ENCODE measurements at places on chromosomes 16 and 17.
A peak's percentile ranks its signal among the peaks of the same experiment; 100 is the strongest.

GRCh38 chr17:36938566-36939051, 1.3 kb downstream of the LHX1 start:
- DNase-seq = no peak

GRCh38 chr16:72876981-72877373, 171.0 kb downstream of the ZFHX3 start:
- no peak for DNase-seq

DNA sequence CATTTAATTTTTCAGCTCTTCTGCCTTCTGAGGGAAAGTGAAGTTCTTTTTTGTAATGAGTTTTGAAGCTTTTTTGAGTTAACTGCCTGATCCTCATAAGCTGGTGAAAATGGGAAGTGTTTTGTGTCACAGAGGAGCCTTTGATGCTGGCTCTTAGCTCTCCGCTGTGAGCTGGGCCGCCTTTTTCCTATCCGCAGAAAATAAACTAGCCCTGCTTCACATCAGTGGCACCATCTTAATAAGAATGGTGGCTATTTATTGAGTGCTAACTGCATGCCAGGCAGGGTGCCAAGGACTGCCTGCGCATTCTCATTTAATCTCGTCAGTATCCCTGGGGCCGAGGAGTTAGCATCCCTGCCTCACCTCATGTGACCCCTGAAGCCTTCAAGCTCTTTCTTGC, 309.0 kb downstream of the CPPED1 start:
- no peak for DNase-seq

DNA sequence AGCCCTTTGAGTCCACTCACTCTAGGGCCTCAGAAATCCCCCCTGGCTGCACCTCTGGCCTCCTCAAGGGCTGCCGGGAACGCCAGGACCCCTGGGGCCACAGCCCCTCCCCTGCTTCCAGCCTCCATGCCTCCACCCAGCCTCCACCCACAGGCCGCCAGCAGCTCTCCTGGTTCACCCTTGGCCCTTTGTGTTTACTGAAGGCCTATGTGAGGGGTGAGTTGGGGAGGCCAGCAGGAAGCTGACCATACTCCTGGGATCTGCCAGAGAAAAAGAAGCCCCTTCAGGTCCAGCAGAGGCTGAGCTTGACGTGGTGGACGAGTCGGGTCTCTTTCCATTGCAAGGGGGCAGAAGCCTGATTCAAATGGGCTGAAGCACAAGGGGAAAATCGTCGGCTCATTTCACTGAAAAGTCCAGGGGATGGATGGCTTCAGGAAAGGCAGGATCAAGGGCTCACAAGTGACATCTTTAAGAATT, 18.3 kb upstream of the ATP2A3 start:
- no peak for DNase-seq

- no peak for DNase-seq
Measured at GRCh38 chr17:28533091-28533807, 19.2 kb downstream of the UNC119 start.

DNA sequence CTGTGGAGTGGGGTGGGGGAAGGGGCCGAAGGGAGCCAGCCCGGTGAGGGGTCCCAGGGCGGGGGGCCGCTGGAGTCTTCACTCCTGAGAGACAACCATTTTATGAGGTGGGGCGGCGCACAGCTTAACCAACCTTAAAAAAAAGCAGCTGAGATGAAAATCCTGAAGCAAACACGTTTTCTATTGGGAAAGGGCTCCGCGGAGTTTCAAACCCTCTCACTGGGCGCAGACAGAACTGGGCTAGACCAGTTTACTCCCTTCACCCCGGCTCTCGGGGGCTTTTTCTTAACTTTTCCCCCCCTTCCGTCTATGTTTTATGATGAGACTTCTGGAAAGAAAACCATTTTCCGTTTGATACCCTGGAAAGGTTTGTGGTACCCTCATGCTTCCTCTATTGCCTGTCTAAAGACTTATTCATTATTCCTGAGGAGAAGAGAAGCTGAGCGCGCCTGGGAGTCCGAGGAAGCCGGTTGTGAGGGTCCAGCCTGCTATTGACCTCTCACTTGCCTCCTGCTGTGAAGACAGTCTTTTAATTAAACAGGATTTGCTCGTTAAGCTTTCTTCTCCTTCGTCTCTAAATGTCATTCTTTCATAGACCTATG, 482 bp upstream of the SSH2 start:
- no peak for DNase-seq

DNA sequence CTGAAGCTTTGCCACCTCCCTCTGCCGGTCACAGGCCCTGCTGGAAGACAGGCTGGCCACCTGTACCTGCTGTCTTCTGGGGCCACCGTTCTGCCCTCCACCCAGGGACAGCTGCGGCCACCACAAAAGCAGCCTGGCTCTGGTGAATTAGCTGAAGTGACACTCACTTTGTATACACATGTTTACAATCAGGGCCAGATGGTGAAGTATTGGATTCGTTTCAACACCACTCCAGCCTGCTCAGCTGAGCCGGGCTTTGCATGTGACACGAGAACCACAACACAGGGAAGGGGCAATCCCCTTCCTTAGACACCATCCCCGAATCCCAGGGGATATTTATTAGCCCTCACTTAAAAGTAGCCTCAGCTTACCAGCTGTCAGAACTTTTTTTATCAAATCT, 191.5 kb upstream of the RPL38 start:
- no peak for DNase-seq

DNA sequence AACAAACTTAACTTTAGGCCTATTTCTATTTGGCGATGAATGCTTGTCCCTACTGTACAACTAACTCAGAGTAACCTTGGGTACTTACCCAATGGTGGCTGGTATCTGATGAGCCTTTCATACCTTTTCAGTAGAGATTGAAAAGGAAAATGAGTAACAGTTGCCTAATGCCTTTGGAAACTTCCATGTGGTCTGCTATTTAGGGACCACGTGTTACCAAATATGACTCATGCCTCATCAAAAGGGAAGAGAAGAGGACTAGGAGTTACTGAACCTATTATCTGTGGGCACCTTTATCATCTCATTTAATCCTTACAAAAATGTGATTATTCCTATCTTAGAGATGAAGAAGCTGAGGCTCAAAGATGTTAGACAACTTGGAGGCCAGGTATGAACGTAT, 8.1 kb downstream of the MYOCD start:
- DNase-seq = no peak

DNA sequence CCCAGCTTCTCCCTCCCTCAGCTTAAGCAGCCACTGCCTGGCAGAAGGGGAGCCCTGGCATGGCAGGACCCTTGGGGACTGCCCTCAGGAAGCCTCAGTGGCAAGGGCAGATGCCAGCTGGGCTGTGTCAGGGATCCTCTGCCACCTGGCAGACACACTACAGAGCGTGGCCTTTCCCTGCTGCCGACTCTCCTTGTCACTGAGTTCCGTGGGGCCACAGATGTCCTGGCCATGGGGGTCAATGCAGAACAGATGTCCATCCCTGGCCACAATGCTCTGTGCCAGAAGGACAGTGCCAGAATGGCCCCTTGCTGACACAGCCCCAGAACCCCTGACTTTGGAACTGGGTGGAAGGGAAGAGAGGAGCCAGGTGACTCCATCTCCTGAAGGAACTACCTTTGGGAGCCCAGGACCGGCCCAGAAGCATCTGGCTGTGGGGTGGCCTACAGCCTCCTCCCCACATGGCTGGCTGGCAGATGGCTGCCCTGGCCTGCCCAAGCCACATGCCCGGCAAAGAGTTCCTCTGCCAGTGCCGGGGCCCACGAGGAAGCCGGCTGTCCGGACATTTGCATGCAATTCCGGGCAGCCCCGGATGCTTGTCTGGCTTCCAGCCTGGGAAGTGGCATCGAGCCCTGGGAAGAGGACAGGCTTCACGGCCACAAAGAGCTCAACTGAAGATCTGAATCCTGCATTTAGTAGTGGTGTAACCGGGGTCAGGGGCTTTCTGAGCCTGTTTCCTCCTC, 24.1 kb downstream of the NPTX1 start:
- DNase-seq = no peak

GRCh38 chr16:49462362-49462988, 88.9 kb downstream of the C16orf78 start:
- no peak for DNase-seq

DNA sequence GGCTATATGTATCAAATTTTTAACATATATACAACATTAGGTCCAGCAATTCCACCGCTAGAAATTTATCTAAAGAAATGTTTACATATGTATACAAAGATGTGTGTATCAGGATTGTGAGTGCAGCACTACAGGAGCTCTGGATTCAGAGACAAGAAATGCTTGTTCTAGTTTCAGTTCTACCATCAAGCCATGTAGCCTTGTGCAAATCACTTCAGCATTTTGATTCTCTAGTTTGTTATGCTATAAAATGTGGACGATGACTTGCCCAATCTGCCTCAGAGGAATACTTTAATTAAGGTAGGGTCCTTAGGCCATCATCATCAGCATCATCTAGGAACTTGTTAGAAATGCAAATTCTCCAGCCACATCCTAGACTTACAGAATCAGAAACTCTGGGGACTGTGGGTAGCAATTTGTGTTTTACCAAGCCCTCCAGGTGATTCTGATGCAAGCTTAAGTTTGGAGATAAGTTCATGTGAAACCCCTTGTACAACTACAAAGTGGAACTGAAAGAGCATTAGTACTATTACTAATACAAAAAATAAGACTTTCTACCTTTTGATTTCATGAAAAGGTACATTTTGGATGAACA, 131.2 kb upstream of the CORO6 start:
- no peak for DNase-seq

GRCh38 chr16:6229186-6229585, 1103.5 kb upstream of the RBFOX1 start:
- DNase-seq = no peak

- DNase-seq = no peak
Measured at GRCh38 chr16:49556606-49557446, 183.2 kb downstream of the C16orf78 start.

- no peak for DNase-seq
Measured at GRCh38 chr16:55842369-55843104, 9.6 kb upstream of the CES1 start.

- DNase-seq = peak; percentile 81
Measured at GRCh38 chr17:42120770-42121769, at the start of gene KAT2A. TSS of gene KAT2A (minus strand) at chr17:42121367. CDS start at chr17:42121304, 63 bp downstream.

DNA sequence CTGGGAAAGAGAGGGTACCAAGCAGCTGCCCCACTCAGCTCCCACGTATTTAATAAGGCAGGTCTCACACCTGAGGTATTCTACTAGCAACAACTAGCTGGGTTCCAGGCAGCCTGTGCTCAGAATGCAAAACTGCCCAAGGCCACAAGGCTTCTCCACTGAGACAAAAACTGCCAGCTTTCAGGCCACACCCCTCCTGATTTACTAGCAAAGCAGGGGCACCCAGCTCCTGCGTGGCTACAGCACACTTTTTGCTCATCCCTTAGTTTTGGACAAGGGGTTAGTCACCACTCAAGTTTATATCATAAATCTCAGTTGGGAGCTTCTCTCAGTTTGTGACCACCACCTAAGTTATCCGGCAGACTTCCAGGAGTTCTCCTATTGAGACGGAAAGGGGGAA, 494.6 kb downstream of the CDH11 start:
- DNase-seq = no peak

DNA sequence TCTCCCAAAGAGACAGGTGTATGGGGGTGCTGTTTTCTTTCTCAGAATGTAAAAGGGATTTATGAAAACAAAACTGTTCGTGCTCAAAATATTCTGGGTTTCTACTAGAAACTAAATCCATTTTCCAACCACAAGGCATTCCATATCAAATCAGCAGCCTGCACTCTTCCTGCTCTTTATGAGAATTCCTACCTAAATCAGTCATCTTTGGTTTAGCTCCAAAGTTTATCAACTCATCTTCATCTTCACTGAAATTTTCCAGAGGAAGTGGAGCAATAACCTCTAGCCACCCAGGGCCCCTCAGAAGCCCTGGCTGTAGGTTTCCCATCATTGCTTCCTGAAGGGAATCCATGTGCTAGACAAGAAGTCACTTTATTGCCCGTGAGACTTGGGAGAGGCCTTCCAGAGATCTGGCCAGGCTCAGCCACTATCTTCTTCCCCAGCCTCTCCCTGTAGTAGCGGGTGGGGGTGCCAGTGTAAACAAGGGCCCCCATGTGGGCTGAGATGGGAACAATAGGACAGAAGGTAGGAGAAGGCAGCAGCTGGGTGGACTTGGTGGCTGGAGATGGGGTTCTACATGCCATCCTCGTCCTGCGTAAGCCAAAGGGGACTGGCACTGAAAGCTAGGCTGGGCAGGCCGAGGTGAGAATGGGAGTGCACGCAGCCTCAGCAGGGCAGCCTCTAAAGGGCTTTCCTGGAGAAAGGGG, 22.0 kb upstream of the ALDH3A1 start:
- no peak for DNase-seq

DNA sequence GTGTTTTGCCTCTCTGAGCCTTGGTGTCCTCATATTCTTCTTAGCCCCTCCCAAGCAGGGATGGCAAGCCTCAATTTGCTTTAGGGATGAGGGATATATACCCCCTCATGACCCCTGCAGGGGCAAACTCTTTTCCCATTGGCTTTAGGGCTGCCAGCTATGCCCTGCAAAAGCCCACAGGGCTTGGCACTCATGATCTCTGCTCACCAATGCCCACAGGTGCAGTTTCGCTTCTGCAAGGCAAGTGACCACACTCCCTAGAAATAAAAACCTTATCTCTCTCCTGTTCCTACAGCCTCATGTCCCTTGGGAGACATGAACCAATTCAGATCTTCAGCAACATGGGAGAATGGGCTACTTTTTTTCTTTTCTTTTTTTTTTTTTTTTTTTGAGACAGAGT, 8.8 kb downstream of the BEAN1 start:
- no peak for DNase-seq

DNA sequence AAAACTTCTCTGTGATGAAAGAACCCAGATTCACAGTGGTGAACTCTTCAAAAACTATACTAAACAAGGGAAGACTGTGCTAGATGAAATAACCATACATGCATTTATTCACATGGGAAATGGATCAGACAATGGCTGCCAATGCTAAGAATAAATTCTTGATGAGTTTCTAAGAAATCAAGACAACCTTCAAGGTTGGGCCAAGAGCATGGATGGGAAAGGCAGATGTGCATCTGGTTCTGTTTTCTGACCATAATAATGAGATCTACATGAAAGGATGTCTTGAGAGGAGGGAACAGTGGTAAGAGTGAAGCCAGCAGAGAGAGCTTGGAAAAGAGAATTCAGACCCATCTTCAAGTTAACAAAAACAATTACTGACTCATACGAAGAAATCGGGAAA, 31.4 kb downstream of the ANKRD11 start:
- no peak for DNase-seq

DNA sequence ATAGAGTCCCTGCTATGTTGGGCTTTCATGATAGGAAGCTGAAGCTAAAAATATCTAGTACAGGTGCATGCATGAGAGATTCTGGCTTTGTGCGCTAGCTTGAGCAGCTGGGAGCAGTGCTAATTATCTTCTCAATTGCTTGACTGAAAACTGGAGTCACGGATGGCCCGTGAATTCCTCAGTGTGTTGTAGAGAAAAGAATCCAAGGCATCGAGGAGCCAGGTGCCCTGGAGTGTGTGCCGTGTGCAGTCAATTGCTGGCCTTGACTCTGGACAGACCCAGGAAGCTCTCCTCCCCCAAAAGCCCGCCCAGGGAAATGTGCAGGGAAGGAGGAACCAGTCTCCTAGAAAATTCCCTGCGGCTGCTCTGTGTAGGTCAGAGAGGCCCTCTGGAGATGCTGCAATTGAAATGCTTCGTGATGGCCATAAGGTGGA, 14.2 kb downstream of the LGALS3BP start:
- no peak for DNase-seq

All from hypothalamus (tissue), 51 donors.